T-helper 17 cell (primary cell): ENCODE measurements at places on chromosomes 12 and 14.

GRCh38 chr14:50225067-50225973 is 6.1 kb downstream of the SOS2 start:
- no peak for DNase-seq

DNA sequence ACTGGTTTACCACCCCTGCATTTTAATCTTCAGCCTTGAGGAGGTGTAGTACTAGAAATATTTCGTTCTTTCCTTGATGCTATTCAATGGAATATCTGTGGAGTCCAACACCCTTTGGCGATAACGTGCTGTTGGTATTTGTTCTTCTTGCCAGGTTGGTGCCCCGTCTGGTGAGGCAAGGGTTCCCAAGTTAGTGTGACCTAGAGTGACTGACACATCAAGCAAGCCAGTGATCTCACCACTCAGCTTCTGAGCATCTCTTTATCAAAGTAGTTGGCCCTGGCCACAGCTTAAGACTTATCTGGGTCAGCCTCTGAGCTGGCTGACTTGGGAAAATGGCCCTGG is 60.2 kb downstream of the PLXNC1 start:
- no peak for DNase-seq

DNA sequence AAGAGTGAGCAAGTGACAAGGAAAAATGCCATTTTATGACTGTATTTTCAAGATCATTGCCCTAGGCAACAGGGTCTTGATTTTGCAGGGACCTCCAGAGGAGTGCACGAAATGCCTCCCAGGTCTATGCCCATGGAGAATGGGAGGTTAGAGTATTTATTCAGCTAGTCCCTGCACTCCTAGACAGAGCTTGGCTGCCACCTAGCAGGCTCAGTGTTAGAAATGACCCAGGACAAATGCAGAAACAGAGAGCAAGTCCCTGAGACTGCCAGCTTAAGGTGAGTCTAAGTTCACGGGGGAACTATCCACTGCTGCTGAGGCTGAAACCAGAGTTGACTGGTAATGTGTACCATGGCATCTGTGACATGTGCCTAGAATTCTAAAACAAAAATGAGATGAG is 506.4 kb downstream of the MED13L start:
- DNase-seq, result no peak

GRCh38 chr14:103552011-103552845 is 10.2 kb downstream of the BAG5 start:
- DNase-seq, result no peak
